Cortex of kidney (tissue), 1 donor: ENCODE measurements at places on chromosomes 16 and 17.

DNA sequence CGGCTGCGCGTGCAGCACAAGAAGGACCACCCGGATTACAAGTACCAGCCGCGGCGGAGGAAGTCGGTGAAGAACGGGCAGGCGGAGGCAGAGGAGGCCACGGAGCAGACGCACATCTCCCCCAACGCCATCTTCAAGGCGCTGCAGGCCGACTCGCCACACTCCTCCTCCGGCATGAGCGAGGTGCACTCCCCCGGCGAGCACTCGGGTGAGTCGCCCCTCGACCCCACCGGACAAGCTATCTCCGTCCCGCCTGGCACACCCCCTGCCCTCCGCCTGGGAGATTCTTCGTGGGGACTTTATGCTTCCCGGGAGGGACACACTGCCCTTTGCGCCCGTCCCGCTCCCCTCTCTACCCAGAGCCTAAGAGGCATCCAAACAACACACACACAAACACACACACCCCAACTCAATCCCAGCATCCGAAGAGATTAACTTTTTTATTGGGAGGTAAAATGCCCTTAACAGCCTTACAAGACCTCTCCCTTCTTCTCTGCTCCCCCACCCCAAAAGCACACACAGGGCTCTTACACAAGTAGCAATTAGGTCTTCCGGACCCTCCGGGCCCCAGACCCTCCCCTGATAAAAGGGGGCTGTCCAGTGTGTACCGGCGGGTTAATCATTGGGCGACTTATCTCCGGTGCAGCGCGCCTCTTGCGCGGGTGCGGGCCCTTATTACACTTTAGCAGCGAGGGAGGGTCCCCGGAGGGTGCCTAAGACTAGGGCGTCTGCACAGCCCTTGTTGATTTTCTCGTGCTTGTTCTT lies 2.1 kb downstream of the SOX9 start:
- no peak for DNase-seq

GRCh38 chr16:81697616-81698309 lies 81.3 kb upstream of the PLCG2 start:
- no peak for DNase-seq

DNA sequence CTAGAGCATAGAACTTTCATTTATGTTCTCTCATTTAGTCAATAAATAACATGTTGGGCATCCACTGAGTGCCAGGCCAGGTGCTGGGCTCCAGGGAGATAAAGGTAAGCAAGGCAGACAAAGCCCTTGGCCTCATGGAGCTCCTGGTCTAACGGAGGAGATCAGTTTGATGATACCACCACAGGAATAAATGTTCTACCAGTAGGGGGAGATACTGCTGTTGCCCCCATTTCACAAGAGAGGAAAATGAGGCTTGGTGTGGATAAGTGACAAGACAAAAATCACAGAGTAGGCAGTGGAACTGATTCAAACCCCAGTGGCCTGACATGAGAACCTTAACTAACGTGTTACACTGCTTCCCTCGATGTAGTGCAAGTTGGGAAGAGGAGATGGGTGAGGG lies 80.4 kb upstream of the ERCC4 start:
- no peak for DNase-seq

DNA sequence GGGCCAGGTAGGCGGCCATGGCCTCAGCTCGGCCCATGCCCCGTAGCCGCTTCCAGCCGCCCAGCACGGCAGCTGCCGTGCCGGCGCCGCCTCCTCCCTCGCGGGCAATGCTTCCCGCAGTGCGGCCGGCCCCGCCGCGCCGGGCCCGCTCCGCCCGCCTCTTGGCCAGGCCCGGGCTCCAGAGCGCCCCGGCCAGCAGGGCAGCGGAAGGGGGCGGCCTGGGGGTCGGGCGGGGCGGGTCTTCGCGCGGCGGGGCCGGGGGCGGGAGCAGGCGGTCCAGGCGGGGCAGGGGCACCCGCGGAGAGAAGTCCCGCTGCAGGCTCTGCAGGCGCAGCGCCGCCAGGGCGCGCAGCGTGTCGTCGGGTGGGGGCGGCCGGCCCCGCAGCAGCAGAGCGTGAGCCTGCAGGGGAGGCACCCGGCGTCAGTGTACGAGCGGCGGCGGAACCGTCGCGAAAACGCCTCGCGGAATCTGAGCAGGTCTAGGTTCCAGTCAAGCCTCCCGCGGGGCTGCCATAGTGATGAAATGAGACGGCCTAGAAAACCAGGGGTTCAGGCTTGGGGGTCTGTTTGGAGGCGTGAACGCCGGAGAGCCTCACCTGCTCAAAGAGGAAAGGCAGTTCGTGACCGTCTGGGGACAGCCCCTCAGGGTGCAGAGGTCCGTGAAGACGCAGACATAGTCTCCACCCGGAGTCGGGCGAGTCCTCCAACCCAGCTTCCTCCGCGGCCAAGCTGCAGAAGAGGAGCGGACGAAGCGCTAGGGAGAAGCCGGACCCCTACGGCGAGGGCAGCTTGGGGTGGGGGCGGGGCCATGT lies 6.6 kb downstream of the PLEKHH3 start:
- no peak for DNase-seq

DNA sequence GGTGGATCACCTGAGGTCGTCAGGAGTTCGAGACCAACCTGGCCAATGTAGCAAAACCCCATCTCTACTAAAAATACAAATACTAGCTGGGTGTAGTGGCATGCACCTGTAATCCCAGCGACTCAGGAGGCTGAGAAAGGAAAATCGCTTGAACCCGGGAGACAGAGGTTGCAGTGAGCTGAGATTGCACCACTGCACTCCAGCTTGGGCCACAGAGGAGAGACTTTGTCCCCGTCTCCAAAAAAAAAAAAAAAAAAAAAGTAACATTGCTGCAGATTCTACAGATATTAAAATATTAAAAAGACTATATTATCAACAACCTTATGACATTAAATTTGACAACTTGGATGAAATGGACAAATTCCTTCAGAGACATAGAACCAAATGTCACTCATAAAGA lies 25.7 kb downstream of the MBTD1 start:
- DNase-seq, result no peak

DNA sequence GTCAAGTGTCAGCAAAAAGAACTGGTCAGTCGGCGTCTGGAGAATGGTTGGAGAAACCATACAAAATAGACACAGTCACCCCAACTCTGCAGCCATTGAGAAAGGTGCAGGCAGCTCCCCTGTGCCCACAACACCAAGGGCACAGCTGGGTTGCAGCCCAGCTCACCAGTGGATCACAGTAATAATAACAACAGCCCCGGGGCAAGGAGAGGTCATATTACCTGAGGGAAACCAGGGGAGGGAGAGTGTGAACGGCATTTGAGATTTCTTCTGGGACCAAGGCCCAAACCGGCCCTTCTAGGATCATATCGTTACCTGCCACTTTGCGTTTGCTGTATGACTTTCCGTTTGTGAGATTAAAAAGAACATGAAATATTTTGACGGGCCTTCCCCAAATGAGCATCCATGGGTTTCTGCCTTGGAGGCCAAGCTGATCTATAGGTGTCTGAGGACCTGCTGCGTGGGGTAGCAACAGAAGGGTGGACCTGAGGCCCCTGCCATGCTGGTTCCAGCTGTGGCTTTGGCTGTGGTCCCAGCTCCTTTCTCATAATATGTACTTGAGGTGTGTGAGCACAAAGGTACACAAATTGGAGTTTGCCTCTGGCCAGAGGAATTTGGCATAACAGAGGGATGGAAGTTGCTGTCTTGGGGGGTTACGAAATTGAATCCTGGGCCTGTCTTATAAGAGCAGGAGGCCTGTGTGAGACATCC lies 154.6 kb downstream of the CMIP start:
- no peak for DNase-seq

GRCh38 chr16:15757630-15758251 lies 99.1 kb downstream of the MYH11 start:
- no peak for DNase-seq

DNA sequence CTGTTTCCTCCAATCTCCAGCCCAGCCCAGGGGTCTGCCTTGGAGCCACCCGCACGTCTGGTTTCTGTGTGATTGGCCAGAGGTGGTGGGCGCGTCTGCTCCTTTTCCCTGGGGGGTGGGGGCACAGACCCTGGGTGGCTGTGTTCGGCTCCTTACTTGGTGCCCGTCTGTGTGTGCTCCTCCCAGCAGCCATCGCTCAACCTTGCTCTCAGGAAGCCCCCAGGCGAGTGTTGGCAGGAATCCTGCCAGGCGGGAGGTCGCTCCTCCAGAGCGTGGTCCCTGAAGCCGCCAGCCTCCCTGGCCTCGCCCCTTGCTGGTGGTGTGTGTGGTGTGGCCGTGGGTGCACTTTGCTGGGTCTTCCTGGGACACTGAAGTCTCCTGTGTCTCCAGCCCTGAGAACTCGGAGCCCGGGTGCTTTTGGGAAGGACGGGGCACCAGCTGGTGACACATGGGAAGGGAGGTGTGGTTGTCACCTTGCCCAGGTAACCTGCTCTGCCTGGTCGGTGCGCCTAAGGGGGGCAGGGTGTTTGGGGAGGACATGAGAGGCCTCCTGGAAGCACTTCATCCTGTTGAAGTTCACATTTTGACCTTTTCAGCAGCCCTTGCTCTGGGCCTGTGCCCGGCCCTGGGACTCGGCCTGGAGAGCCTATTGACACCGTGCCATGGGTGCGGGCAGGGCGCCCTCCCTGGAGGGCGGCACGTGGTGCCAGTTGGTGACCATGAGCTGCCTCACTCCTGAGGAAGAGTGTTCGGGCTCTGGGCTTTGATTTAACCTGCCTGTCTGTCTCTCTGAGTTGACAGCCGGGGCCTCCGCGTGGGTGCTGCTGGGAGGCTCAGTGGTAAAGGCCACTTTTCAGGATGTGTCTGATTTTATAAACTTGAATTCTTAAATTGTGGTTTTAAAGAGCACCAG lies 49.0 kb upstream of the ZNF750 start:
- no peak for DNase-seq

GRCh38 chr17:42760652-42761581 lies at the start of gene RAMP2:
Gene RAMP2 (plus strand): TSS chr17:42761227. CDS start chr17:42761262, 35 bp downstream.
- DNase-seq, result no peak

DNA sequence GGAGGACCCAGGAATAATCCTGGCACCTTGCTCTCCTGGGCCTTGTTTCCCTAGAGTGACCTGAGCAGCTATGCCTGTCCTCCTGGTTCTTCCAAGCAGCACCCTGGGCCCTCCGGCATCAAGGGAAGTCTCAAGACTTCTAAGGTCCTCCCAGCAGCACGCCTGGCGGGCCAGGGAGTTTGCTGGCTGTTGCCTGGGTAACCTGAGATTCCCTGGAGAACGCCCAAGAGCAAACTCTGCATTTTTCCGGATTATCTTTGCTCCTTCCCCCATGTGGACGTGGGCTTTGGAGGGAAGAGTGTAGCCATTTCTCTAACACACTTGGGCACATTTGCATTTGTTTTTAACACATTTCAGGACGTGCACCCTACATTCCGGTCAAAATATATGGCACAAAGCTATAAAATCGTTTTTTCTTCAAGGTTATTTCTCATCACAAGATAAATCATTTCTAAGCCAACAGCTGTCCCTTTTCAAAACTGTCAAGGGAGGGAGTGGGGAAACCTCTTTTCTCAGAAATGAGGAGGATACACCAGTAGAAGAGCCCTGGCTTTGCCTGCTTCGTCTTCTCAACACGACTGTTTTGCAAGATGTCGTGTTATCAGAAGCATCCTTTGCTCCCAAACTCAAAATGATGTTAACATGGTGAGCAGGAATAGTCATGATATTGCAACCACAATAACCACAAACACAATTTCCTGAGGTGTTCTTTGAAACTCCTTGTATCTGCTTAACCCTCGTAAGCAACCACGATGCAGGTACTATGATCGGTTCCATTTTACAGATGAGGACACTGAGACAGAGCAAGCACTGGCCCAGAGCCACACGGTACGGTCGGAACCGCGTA lies 116.5 kb downstream of the ADCY9 start:
- no peak for DNase-seq

DNA sequence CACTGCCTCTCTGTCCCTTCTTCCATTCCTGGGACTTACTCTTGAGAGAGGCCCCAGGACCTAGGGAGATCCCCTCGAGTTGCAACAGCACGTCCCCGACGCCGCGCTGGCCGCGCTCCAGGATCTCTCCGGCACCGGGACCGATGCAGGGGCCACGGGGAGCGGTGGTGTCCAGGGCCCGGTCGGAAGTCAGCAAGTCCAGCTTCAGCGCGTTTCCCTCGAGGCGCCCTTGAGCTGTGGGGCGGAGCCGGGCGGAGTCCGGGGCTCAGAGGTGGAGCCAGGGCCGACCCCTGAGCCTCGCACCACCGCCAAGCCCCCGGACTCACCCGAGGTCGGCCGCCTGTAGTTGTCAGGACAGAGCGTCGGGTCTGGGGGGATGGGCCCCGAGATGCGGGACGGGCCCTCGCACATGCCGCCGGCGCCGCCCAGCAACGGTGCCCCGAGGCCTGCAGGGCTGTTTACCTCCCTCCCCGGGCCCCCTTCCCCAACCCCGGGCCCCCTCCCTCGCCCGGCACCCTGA lies 458 bp downstream of the ENKD1 start:
- no peak for DNase-seq

- no peak for DNase-seq
These were observed 3.0 kb downstream of the DOC2B start for GRCh38 chr17:178292-179065.

DNA sequence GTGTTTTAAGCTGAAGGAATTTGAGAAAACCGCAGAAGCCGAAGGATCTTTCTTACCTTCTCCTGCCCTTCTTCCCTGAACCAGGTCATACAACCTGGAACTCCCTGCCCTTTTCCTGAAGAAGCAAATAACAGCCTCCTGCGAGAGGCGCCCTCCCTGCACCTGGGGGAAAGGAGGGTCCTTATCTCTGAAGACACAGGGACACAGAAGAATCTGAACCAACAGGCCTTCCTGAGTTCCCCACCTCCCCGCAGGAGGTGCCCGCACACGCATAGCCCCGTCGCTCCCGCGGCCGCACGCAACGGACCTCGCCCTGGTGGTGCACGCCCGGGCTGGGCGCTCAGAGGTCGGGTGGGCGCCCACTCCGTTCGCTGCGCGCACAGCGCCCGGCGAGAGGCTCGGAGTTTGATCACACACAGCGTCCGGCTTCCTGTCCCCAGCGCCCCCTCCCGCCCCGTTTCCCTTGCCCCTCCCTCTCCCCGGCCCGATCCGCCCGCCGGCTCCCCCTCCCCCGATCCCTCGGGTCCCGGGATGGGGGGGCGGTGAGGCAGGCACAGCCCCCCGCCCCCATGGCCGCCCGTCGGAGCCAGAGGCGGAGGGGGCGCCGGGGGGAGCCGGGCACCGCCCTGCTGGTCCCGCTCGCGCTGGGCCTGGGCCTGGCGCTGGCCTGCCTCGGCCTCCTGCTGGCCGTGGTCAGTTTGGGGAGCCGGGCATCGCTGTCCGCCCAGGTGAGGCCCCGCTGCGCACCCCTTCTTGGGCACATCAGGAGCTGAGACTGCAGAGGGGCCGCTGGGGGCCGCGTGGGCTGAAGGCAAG lies at the start of gene TNFSF12:
TSS of gene TNFSF12 (plus strand) at position 474 of the 816 bp plus-strand sequence. CDS start at position 570, 96 bp downstream.
- DNase-seq, result no peak

DNA sequence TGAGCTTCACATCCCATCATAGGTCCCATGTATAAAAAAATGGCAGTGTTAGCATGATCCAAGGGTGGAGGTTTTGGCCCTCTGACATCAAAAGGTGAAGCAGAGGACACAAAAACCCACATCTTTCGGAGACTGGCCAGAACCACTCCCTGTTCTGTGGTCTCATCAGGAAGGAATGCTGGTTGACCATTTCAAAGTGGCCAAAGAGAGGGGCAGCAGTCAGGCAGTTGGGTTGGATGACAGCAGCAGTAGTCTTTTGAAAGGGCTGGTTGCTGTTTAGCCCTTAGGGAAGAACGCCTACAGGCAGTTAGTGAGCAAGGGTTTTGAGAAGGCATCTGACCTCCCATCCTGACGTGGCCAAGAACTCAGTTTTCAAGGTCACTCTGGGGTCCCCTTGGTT lies 40.5 kb downstream of the LCMT1 start:
- no peak for DNase-seq
